A549 treated with AZD2906 at 1 μM for 4 hours (cell line): ENCODE measurements at places on chromosomes 6 and 20. TPM values are rescaled to one million over a fixed set of nuclear protein-coding genes. Genes with fewer than 3 reads are reported as not detected.

The SNAP91 gene
- total RNA-seq, result 0.11 to 0.19 TPM (median 0.14 TPM) in 5 replicates

The COL19A1 gene
- not detected in 5 replicates for total RNA-seq

The GNMT gene
- 0.06 to 0.16 TPM (median 0.10 TPM) in 4 of 5 replicates, not detected in the other for total RNA-seq

The ERVFRD-1 gene
- not detected in 5 replicates for total RNA-seq

The JARID2 gene
- total RNA-seq, result 9.3 to 12.3 TPM (median 10.4 TPM) in 5 replicates

The SEMG1 gene
- total RNA-seq, result not detected in 5 replicates

The TRIM40 gene
- total RNA-seq, result not detected in 5 replicates

The RAD21L1 gene
- total RNA-seq, result not detected in 5 replicates

The RIPOR3 gene
- total RNA-seq, result 0.02 to 0.03 TPM (median 0.03 TPM) in 4 of 5 replicates, not detected in the other

The SLC25A27 gene
- 0.12 to 0.59 TPM (median 0.40 TPM) in 5 replicates for total RNA-seq

The SLC16A10 gene
- 0.34 to 0.78 TPM (median 0.76 TPM) in 5 replicates for total RNA-seq

The PRICKLE4 gene
- total RNA-seq, result 0.74 to 1.7 TPM (median 0.76 TPM) in 5 replicates

The RNF217 gene
- total RNA-seq, result 5.9 to 7.3 TPM (median 6.9 TPM) in 5 replicates

The C6orf120 gene
- 10.5 to 13.9 TPM (median 12.7 TPM) in 5 replicates for total RNA-seq
